Common myeloid progenitor, CD34-positive (primary cell): ENCODE measurements at places on chromosomes 1 and 21.
A peak's percentile ranks its signal among the peaks of the same experiment; 100 is the strongest.

GRCh38 chr1:109975718-109976117 is 8.8 kb upstream of the AHCYL1 start:
- no peak for DNase-seq

DNA sequence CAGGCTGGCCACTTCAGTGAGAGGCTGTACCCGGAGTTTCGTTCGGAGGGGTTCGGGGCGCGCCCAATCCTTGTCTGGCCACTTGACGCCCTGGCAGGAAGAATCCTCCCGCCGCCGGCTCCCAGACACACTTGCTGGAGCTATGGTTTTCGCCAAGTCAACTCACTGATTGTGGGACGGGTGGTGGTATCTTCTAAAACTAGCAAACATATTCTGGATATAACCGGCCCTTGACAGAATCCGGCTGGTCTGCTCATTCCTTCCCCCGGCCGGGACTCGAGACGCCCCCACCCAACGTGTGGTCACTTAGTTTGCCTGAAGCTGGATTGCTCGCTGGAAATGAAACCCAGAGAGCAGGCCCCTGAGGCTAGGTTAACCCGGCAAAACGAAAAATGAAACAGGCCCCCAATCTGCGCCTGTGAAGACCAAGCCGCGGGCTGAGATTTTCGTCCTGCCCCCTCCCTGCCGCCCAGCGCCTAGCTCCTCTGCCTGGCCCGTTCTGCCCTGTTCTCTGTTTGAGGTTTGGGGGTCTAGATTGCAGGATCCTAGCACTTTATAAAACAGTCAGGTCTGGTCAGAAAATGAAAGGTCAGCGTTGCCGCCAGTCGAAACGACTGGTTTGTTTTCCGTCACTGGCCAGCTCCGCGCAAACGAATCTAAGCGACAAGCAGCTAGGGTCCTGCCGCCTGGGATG is 4.6 kb downstream of the GFI1 start:
- DNase-seq = no peak

DNA sequence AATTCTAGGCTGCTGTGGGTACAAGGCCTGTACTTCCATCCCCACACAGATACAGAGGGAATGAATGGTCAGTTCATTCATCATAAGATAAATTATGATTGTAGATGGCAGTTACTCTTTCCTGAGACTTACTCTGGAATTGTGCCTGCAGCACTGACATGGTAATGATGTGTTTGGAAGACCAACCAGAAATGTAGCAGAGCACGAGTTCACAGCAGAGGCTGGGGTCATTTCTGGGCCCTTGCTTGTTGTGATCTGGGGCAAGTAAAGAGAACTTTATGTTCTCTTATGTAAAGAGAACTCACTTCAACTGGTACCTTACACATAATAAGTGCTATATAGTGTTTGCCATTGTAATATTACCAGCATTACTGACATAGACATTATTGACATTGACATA is 411.9 kb downstream of the NTNG1 start:
- no peak for DNase-seq

DNA sequence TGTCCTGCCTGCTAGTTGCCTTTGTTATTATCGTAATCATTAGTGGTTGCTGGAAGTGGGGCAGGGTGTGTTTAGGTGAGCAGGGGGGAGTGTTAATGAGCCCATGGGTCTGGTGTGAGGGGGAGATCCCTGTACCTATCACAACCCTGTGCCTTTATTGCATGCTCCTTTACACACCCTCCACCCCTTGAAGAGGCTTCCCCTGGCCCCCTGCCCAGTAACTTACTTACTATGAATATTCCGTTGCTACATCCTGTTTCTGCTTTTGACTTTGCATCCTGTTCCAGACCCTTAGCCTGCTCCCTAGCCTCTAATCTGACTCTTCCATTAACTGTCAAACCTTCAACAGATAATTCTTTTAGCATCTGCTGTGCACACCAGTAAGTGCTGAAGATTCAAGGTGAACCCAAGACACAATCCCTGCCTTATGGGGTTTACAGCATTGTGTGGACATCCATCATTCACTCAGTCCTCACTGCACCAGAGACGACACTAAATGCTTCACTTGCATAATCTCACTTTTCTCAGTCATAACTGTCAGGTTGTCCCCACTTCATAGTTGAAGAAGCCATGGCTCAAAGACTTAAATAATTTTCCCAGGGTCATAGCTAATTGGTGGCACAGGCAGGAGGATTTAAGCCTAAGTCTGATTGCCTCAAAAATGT is 47.9 kb downstream of the CDC7 start:
- DNase-seq = peak; percentile 36

- no peak for DNase-seq
Measured at GRCh38 chr1:909861-910310, 13.8 kb upstream of the SAMD11 start.

DNA sequence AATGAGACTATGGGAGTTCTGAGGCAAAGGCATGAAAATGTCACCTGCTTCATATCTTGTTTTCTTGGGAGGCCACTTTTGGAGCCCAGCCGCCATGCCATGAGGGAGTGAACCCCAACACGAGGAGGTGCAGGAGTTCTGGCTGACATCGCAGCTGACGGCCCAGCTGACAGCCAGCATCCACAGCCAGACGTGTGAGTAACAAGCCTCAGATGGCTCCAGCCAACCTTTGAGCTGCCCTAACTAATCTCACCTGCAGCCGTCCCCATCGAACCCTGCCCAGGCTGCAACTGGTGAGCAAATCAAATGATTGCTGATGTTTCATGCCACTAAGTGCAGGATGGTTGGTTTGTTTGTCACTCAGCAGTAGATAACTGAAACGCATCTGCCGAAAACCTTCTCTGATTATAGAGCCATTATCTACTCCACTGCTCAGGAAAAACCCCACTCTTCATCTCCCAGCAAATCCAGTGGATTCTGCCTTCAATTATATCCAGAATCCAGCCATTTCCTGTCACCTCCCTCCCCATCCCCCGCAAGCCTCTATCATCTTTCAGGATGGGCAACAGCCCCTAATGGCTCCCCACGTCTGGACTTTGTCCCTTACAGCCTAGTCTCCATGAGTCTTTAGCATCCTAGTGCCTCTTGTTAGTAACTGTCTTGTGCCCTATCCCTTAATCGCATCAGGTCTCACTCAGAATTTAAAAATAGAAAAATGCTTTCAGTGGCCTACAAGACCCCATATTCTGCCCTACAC is 18.5 kb upstream of the RAB4A start:
- DNase-seq = no peak

- peak; percentile 8 for DNase-seq
Measured at GRCh38 chr1:222310836-222311235, 237.1 kb downstream of the HHIPL2 start.

DNA sequence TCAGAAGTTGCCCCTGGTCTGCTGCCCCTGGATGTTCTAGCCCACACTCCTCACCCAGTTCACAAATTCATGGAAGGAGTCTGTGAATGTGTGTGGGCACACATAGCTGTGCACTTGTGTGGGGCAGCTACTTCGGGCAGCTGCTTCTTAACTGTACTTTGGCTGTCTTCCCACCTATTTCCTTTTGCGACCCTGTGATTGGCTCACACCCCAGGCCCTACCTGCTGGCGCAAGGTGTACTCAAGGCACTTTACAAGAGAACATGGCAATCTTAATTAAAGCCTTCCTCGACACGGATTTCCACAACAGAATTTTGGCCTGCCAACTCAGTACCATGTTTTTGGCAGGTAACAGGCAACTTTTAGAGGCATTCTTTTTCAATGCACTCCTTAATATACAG is 86.5 kb upstream of the CTTNBP2NL start:
- no peak for DNase-seq

DNA sequence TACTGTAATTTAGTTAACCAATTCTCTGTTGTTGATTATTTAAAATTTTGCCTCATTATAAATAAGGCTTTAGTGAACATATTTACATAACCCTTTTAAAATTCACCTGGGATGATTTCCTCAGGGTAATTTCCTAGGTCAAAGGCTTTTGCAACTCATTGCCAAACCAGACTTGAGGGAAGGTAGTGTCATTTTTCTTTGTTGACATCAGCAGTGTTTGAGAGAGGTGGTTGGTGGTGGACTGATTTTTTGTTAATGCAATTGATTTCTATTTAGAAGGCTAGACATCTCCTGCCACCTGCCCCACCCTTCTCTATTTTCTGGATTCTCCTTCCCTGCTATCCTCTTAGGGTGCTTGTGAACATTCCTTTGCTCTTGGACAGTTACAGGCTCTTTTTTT is 116.8 kb downstream of the HHAT start:
- DNase-seq = no peak

DNA sequence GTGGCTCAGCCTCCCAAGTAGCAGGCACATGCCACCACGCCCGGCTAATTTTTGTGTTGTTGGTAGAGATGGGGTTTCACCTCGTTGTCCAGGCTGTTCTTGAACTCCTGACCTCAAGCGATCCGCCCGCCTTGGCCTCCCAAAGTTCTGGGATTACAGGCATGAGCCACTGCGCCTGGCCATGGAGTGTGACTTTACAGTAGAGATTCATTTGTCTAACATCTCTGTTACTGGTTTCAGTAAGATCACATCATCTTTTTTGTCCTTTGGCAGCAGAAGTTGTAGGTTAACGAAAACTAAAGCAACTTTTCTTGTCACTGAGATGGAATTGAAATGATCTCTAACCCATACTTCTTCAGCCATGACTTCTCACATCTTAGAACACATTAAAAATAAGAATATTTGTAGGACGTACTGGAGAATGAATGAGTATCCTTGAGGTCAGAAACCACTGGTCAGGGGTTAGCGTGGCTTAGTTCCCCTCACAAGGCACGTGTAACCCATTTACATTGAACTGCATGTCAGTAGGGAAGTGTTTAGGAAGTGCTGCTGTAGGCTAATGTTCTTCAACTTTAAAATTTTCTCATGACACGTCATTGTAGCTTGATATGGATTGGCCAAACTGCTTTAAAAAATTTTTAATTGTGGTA is 75.9 kb downstream of the CAMTA1 start:
- no peak for DNase-seq

- peak; percentile 13 for DNase-seq
Measured at GRCh38 chr21:45542667-45543370, 579 bp upstream of the SLC19A1 start.

GRCh38 chr1:237197470-237198425 is 155.8 kb downstream of the RYR2 start:
- no peak for DNase-seq

GRCh38 chr1:32716312-32717148 is 14.0 kb upstream of the SYNC start:
- DNase-seq = peak; percentile 51

DNA sequence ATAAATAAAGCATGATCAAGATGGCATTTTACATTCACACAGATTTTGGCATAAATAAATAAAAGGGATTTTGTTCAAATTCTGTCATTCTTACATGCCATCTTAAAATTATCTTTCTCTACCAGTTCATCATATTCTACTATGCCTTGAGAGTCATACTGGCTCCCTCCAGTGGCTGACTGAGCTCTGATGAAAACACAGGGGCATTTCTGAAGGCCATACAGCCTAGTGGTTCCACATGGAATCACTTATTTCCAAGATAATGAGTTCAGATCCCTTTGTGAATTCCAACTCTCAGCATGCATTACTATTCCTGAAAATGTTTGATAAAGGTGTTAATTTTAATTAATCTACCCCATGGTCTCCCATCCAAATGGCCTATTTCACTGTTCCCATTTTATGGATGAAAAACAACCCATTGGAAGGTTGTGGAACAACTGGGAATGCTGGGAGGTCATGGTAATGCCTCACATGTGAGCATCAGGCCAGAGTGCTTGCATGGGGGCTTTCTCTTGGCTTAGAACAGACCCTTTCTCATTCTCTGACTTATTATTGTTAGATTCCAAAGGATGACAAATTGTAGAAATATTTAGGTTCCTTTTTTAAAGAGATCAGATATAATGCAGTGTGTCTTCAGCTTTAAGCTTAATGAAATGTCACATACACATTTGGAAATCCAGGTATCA is 622.4 kb upstream of the PKN2 start:
- DNase-seq = peak; percentile 84

- DNase-seq = no peak
Measured at GRCh38 chr1:226814751-226815537, 55.5 kb upstream of the PSEN2 start.

- DNase-seq = no peak
Measured at GRCh38 chr21:46474382-46474781, 15.7 kb downstream of the DIP2A start.

DNA sequence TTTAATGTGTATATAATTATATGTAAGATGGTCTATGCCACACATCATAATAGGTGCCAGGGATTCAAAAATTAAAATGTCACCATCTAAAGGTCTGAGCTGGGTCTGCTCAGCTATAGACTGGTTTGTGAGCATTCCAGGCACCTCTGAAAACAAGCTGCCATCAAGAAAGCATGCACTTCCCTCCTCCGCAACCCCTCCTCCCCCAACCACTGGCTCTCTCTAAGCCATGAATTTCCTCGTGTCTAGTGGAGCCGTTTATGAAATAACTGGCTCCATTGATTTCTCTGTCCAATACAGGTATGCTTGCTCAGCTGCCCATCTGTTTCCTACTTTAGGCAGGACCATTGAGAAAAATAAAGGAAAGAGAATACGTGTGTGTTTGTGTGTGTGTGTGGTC is 522.6 kb upstream of the PLXNA2 start:
- DNase-seq = no peak
